ENCODE measurements at places on chromosomes 16 and 17. TPM values are rescaled to one million over a fixed set of nuclear protein-coding genes. Genes with fewer than 3 reads are reported as not detected.

- peak; percentile 65 for DNase-seq
Measured at GRCh38 chr17:50129728-50130558, at the start of gene SAMD14. Gene SAMD14, minus strand, starts transcription at chr17:50130160. Its CDS starts 5,201 bp downstream, at chr17:50124959.

GRCh38 chr16:75111514-75111940, 5.1 kb downstream of the LDHD start:
- no peak for DNase-seq

DNA sequence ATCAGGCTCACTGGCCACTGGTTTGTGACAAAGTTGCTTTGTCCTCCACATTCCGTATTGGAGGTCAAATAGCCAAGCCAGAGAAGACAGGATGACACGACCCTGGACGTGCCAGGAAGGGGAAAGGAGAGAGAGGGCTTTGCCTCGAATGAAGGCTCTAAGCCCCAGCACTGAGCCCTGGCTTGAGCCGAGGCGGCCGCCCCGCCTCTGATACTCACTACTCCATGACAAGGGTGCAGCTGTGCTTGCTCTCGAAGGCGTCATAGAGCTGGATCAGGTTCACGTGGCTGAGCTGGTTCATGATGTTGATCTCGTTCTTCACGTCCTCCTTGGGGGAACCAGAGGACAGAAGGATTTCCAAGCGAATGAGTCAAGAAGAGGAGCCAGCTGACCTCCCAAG, 19.3 kb downstream of the MYLK3 start:
- DNase-seq: no peak

The PRSS27 gene
- 0.30 TPM for total RNA-seq

- DNase-seq: no peak
Measured at GRCh38 chr17:44206825-44207155, 7.1 kb upstream of the ATXN7L3 start.

DNA sequence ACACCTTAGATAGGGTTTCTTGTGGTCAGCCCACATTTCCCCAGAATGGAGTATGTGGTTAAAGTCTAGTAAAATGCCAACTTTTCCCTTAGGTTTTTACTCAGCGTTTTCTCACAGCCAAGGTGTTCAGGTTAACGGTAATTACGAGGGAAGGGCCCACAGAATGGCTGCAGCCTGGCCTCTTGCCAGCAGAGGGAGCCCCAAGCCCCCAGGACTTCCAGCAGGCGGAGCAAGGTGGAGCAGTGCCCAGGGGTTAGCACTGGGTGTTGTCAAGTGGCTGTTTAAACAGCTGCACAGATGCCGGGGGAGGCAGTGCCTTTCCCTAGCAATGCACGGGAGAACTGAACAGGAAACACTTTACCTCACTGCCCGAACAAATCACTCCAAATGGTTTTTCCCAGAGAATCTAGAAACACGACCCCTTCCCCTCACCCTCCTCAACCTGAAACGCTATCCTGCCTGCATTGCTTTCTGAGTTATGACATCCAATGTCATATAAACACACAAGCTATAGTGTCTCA, 6.6 kb downstream of the PHB1 start:
- DNase-seq: peak; percentile 88

The NKD1 gene
- 0.43 TPM for total RNA-seq

- DNase-seq: no peak
Measured at GRCh38 chr17:64218066-64218465, 45.0 kb downstream of the TEX2 start.

The NPIPB13 gene
- 4.5 TPM for total RNA-seq

- no peak for DNase-seq
Measured at GRCh38 chr17:60615840-60616239, 15.8 kb downstream of the PPM1D start.

The COA3 gene
- 72.6 TPM for total RNA-seq

DNA sequence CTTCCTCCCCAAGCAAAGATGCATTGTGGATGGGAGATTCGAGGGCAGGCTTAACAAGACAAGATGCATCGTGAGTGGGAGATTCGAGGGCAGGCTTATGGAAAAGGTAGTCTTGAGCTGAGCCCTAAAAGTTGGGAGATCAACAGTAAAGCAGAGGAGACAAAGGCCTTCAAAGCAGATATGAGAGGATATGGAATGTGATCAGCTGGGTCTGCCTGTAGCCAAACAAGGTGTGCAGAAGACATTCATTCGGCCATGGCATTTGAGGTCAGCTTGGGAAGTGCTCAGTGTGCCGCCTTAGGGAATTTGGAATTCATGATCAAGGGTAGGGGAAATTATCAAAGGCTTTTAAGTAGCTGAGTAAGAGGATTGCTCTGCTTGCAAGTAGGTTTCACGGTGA, 39.5 kb downstream of the DNAH9 start:
- DNase-seq: no peak

All from Right ventricle myocardium inferior (tissue), 1 donor.